ENCODE measurements at places on chromosomes 1 and 21. TPM values are rescaled to one million over a fixed set of nuclear protein-coding genes. Genes with fewer than 3 reads are reported as not detected.

The PLA2G5 gene
- not detected for total RNA-seq

The IL20 gene
- not detected for total RNA-seq

DNA sequence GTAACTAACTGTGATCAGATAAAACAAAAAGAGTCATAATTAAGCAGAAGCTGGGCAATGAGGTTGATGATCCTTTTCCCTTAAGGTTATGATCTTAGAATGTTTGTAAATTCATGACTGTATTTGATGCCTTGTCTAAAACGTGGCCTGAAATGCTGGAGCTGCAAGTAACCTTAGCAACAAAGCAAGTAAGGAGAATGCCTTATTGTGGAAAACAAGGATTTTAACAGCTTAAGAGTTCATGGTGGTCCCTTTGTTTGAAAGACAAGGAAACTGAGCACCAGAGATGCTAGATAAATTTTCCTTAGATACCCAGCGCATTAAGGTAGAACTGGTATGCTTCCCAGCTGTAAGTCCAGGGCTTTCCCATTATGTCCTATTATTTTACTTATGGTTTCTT is 25.7 kb upstream of the XPR1 start:
- no peak for DNase-seq

The KANK4 gene
- total RNA-seq: 0.03 TPM

GRCh38 chr1:244654108-244655038 is 1.4 kb downstream of the DESI2 start:
- no peak for DNase-seq

DNA sequence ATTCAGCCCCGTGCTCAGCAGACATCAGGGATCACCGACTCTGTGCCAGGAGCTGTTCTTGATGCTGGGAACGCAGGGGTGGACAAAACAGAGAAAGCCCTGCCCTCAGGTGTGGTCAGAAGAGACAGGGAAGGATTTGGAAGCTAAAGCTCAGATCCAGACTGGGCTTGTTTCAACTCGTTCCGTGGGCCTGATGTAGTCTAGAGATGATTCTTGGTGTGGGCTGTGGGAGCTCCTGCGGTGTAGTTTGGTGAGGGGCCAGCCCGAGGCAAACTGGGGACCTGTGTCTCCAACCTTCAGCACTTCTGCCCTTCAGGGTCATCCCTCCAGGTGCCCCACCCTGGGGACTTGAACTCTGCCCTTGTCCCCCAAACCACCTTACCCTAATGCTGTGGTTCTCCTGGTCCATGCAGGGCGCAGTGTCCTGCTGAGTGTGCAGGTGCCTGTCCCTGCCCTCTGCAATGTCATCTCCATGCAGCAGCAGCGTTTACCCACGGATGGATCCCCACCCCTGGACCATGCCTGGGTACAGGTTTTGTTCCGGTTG is 17.3 kb upstream of the ABCG1 start:
- no peak for DNase-seq

GRCh38 chr21:45056917-45057560 is 17.3 kb upstream of the ADARB1 start:
- DNase-seq: no peak

DNA sequence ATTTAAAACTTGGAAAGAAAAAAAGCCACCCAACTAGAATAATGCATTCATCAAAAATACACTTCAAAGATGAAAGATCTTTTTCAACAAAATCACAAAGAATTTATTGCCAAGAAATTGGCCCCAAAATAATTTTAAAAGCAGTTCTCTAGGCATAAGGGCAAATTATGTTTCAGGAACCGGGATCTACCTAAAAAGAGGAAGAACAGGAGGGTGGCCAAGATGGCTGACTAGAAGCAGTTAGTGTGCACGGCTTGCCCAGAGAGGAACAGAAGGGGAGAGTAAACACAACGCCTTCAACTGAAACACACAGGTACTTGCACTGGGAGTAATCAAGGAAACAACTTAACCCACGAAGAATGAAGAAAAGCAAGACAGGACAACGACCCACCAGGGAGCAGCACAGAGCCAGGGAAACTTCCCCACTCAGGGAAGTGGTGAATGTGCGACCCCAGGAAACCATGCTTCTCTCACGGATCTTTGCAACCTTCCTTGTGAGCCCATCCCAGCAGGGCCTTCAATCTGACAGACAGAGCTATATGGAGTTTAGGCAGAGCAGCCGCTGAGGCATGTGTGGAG is 46.1 kb downstream of the ACKR1 start:
- DNase-seq: peak; percentile 6

The FCAMR gene
- not detected for total RNA-seq

The RUNX3 gene
- 5.6 TPM for total RNA-seq

The SPRR2G gene
- not detected for total RNA-seq

- DNase-seq: no peak
These were observed 28.1 kb downstream of the KCNA10 start for GRCh38 chr1:110490791-110491451.

- DNase-seq: no peak
These were observed 49.8 kb upstream of the MROH9 start for GRCh38 chr1:170885551-170885950.

GRCh38 chr1:58189453-58189852 is 357.1 kb downstream of the OMA1 start:
- no peak for DNase-seq

The PHTF1 gene
- total RNA-seq: 93.0 TPM

The KIF2C gene
- 117 TPM for total RNA-seq

The ERICH3 gene
- not detected for total RNA-seq

The VHLL gene
- not detected for total RNA-seq

The ADCY10 gene
- total RNA-seq: not detected

DNA sequence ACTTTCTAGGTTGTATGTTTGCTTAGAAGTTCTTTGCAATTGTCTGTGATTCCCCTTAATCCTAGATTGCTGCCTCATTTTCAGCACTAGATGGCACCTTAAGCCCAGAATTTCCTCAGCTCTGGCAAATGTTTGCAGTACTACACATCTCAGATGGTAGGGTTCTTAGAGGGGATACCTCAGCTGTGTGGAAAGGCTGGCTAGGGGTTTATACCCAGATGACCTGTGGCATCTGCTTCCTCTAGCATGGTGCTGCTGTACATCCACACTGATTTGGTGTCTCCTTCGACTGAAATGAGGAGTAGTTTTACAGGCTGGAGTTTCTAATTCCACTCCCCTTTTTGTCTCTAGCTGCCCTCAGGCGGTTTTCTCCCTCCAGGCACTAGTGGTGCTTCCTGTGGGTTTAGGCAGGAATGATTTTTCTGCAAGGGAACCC is 23.5 kb downstream of the ASB17 start:
- DNase-seq: peak; percentile 38

The LRP8 gene
- total RNA-seq: 26.9 TPM

The CSF3R gene
- total RNA-seq: not detected
